ENCODE measurements at places on chromosomes 1 and 21.

GRCh38 chr1:54377040-54377691 is 29.0 kb downstream of the SSBP3 start:
- DNase-seq = peak; percentile 20

GRCh38 chr21:43626390-43626789 is 32.9 kb downstream of the HSF2BP start:
- no peak for DNase-seq

GRCh38 chr1:155396874-155397476 is 76.3 kb downstream of the RUSC1 start:
- DNase-seq = no peak

DNA sequence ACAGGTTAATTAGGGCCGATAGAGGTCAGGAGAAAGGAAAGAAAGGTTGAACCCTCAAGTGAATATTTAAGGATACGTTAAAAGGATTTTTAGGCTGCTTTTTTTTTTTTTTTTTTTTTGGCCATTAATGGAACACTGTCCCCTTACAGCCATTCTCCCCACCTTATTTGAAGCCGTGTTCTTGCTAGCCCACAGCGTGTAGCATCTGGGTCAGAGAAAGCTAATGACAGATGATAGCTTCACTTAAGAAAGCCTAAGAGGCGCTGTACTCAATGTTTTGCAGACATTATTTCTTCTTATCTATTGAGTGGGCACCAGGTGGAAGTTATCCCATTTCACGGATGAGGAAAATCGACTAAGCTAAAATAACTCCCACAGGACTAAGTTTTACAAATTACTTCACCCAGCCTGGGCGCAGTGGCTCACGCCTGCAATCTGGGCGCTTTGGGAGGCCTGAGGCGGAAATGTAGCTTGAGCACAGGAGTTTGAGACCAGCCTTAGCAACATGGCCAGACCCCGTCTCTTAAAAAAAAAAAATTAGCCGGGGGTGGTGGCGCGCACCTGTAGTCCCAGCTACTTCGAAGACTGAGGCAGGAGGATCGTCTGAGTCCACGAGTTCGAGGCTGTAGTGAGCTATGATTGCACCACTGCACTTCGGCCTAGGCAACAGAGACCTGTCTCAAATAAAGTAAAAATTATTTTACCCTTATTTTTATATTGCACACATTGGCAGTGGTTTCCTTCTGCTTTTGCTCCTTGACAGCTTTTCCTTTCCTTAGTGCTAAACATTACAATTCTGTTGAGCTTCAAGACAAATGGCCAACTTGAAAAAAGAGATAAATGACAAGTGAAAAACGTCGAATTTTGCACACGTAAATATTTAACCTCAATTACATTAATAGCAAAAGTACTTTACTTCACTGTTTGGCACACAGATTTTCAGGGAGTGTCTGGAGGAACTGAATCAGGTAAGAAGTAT is 1.1 kb upstream of the PHTF1 start:
- DNase-seq = no peak

GRCh38 chr21:45780647-45781046 is 137.1 kb downstream of the PCBP3 start:
- DNase-seq = no peak

- DNase-seq = no peak
Measured at GRCh38 chr1:182484531-182485257, 34.7 kb downstream of the RGSL1 start.
